Pulmonary artery endothelial cell (primary cell): ENCODE measurements at places on chromosomes 1 and 21. TPM values are rescaled to one million over a fixed set of nuclear protein-coding genes. Genes with fewer than 3 reads are reported as not detected.

The HSPA6 gene
- 0.13 and 0.95 TPM in 2 replicates for total RNA-seq

The ZNF697 gene
- total RNA-seq, result 19.5 and 24.6 TPM in 2 replicates

The FAM163A gene
- 0.07 TPM in 1 of 2 replicates, not detected in the other for total RNA-seq

The PGLYRP3 gene
- not detected in 2 replicates for total RNA-seq

The ADAMTS5 gene
- total RNA-seq, result not detected in 2 replicates

The B3GALT5 gene
- not detected in 2 replicates for total RNA-seq
